ENCODE measurements at places on chromosomes 2 and 18.

GRCh38 chr2:11196246-11196645, 41.0 kb downstream of the SLC66A3 start:
- DNase-seq, result no peak

DNA sequence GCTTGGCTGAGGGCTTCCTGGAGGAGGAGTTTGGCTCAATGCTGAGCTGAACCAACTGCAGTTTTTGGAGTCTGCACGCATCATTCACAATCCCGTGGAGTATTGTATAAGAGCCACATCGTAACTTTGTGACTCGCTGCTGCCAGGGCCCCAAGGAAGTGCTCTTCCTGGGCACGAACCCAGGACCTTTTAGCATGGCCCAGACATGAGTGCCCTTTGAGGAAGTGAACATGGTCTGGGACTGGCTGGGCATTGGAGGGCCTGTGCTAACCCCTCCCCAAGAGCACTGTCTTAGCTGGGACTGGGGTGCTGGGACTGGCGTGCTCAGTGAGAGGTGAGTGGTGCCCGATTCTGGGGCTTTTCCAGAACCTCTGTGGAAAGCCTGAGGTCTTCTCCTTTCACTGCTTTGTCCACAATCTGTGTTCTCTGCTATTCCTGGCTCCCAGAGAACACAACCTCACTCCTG, 88.6 kb downstream of the LIPG start:
- no peak for DNase-seq

GRCh38 chr2:152594022-152594766, 123.1 kb downstream of the PRPF40A start:
- DNase-seq, result no peak

- DNase-seq, result no peak
These were observed 72.5 kb upstream of the RMDN2 start for GRCh38 chr2:37852585-37853014.

DNA sequence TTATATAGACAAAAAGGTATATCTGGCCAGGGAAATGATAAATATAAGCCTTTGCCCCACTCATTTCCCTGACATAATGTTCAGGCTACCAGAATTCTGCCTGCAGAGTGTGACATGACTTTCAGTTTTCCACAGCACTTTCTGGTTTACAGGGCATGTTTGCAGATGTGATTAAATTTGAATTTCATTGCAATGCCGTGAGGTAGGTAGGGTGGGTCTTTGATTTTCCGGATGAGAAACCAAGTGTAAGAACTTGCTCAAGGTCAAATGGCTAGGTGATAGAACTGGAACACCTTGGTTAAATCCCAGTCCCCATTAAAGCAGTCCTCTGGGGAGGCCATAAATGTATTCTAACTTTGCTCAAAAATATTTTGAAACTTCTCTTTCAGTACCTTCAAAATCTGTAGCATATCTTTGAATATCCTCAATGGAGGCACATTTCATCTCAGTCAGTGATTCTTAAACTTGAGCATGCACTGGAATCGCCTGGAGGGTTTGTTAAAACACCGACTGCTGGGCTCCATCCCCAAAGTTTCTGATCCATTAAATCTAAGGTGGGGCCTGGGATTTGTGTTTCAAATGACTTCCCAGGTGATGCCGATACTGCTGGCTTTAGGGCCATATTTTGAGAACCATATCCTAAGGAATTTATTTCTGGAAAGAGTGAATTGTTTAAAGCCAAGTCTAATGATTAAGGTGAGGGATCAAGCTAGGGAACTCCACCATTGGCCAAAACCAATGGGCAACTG, 35.0 kb downstream of the MRPL33 start:
- DNase-seq, result no peak

- no peak for DNase-seq
These were observed 17.5 kb upstream of the SULT1C3 start for GRCh38 chr2:108222261-108222660.

DNA sequence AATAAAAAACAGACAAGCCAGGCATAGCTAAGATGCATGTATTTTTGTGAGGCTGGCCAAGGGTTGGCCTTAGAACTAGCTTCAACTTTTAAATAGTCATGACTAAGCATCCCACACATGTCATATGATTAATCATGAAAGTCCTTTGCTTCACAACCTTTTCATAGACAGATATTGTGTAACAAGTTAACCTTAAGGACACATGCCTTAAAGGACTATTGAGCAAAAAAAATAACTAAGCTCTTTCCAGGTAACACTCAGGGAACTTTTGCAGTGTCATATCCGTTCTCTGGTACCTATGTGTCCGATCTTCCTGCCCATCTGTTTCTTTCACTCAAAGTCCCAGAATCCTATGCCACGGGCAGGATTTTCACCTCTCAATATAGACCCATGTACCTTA, 498.4 kb downstream of the STK39 start:
- DNase-seq, result no peak

DNA sequence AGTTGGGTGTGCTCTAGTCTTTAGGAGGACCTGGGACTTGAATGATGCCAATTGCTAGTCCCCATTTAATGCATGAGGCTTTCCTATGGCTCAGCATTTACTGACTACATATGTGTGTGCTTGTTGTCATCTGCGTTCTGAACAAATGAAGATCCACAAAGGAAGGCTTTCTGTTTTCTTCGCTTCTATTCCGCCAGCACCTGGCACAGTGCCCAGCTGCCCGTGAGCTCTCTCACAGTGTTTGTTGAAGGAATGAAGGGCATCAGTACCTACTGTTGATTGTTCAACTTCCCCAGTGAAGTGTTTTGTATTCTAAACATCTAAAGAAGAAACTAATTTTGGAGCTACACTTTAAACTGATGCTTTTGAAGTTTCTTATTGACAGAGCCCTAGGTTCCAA, 122.4 kb upstream of the LINC00305 start:
- DNase-seq, result no peak

DNA sequence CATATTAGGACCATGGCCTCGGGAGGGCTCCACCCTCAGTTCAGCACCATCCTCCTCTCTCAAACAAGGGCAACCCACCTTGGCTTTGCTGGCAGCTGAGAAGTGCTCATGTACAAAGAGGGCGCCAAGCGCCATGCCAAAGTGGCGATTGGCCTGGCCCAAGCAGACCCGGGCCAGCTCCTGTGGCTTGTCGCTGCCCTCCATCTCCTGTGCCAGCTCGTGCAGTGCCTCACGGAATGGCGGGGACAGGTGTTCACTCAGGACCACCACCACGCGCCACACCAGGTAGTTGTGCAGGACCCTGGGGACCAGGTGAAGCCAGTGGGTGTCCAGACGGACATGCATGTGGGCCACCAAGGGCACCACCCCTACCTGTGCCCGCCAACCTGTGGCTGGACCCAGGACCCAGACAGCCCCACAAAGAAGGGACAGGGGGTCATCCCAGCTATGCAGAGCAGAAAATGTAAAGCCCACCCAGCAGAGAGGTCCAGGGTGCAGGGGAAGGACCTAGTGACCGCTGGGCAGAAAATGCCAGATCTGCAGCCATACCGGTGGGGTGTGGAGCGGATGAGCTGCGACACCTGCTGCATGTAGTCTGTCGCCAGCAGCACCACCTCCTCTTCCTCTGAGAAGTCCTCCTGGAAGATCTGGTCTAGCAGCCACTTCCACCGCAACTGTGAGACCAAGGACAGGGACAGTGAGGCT, 3.6 kb downstream of the ECEL1 start:
- DNase-seq, result no peak

DNA sequence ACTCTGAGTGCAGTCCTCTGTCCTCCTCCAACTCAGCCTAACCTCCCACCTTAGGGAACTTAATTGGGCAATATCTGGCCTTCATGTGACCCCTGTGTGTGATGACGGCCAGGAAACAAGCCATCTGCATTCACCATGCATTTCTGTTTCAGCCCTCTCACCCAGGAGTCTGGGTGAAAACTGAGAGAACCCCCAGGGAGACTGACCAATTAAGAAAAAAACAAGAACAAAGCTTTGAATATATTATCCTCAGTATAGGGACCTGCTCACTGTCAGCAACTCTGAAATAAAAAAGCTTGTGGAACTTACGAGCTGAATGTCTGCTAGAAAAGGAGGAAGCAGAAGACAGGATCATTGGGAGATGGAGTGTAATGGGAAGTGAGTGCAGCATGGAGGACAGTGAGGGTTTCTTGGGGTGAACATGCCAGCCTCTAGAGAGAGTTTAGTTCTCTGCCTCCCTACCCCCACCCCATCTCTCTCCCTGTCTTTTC, 9.5 kb downstream of the MAPRE2 start:
- no peak for DNase-seq

GRCh38 chr2:240426845-240427721, 8.4 kb upstream of the GPC1 start:
- no peak for DNase-seq

DNA sequence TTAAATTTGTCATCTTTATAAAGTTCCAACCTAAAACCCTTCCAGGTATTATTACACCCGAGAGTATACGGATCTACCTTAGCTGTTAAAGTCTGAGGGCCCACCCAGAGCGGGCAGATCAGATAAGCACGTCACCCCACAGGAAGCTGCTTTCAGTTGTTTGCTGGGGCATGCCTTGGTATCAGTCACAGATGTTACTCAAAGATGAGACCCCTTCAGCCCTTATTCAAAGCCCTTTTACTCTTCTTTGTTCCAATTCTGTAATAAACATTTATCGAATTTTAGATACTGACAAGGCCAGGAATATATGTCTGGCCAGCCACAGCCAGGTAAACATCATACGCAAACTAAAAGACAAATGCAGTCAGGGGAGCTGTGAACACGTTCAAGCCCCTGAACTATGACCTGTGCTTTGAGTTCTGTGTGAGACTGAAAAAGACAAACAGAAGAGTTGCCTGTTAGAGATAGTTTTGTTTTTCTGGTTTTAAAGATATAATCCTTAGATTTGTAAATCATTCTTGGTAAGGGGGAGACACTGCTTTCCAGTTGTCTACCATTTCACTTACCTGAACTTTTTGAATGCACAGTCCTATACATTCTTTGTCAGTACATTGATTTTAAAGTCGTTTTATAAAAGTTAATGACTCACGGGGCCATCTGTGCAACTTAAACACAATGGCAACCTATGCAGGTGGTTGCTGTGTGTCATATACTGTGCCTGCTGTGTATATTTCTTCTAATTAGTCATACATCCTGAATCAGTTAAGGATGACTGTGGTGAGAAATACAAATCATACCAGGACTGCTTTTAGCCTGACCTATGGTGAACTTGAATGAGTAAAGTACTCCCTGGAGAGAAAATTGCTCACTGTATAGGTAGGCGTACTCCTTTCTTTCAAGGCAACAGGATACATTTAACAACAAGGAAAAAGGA, 100.5 kb upstream of the ITPRID2 start:
- no peak for DNase-seq

DNA sequence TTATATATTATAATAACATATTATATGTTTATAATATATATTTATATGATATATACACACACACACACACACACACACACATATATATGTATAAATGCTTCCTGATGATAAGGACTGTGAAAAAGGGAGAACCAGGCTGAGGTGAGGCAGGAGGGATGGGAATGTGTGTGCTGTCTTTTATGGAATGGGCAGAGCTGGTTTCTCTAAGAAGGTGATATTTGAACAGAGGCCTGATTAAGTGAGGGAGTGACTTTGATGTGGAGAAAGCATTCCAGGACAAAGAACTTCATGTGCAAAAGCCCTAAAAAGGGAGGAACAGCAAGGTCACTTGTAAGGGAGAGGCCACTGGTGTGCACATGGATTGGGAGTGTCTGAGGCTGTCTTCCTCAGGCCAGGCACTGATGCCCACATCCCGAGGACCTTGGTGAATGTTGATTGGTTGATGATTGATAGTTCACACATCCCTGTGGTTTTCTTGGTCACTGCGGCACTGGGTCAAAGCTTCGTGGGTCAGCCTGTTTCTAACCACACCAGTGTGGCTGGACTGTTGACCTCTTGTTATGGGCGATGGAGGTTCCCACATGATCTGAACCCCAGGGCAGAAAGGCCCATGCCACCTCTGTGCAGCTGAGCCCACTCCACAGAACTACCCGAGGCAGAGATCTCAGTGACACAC, 196.9 kb downstream of the MYCN start:
- DNase-seq, result no peak

DNA sequence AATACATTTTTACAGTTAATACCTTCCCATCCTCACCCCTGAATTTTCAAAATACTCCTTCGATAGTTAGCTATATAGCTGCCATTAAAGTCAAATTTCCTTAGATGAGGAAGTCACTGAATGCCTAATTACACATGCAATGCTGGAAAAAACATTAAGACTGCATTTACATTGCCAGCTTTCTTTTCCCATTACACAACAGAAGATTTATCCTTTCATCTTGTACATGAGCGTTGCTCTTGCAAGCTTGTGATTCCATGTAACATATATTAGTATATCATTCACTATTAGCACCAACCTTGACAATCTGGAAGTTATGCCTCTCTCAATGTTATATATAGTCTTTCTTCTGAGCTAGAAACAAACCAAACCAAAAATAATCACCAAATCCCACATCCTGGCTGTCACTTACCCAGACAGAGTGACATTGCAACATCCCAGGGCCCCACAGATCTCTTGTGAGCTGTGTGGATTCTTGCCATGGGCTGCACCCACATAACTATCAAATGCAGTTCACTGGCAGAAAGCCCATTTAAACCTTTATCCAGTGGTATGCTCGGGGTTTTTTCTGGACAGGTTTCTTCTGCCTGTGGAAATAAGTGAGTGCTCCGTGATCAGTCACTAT, 79.2 kb upstream of the PAPOLG start:
- DNase-seq, result no peak

DNA sequence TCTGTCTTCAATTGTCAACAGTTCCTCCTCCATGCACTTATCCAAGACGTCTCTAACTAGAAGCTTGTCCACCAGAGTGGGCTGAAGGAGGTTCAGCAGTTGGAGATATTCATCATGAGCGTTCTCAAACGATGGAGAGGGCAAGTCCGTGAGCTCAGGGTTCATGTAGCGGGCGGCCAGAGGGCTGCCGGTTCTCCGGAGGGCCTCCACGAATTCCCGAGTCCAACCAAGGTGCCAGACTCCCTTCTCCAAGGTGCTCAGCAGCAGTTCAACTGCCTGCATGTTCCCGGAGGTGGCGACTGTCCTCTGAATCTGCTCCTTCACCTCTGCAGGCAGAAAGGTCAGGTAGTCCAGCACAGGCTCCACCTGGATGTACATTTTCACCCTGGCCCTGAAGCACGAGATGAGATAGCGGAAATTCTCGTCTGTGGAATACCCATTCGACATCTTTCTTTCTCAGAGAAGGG, 590 bp downstream of the IFIH1 start:
- DNase-seq, result no peak

DNA sequence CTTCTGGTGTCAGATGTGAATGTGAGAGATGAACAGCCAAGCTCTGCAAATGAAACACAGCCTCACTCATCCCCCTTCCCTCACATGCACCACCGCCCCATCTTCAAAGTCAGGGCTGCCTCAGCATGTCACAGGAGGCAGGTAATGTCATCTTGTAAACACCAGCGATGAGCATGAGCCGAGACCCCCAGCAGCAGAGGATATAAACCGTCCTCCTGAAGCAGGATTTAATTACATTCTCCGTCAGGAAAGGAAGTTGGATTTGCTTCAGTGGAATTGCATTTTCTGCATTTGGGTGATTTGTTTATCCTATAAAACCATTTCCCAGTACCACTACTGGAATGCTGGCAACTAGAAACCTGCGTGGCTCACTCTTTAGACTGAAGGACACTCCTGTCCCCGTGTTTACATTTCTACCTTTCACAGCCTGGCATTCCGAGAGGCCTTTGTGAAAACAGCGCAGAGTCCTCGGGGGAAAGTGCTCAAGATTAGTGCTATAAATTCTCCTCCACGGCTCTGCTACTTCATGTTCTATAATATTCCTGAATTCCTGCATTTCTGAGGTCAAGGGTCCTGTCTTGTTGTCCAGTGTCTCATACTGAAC, 619.2 kb downstream of the IRS1 start:
- DNase-seq, result no peak
